ENCODE measurements at places on chromosomes 6 and 20. TPM values are rescaled to one million over a fixed set of nuclear protein-coding genes. Genes with fewer than 3 reads are reported as not detected.
A peak's percentile ranks its signal among the peaks of the same experiment; 100 is the strongest.

DNA sequence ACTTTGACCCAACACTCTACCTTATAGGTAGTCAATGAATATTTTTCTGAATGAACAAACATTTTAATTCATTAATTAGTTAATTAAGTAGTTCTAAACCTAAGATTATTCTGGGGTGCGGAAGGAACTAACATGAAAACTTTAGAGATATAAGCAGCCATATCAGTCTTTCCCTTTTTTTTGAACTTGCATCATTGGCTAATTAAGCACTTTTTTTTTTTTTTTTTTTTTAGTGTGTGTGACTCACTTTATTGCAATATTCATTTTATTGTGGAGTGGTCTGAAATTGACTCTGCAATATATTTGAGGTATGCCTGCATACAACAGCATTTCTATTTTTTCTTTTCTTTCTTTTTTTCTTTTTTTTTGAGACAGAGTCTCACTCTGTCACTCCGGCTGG is 21.8 kb upstream of the AMD1 start:
- DNase-seq = no peak

- DNase-seq = no peak
Measured at GRCh38 chr6:122222761-122223160, 176.7 kb upstream of the HSF2 start.

DNA sequence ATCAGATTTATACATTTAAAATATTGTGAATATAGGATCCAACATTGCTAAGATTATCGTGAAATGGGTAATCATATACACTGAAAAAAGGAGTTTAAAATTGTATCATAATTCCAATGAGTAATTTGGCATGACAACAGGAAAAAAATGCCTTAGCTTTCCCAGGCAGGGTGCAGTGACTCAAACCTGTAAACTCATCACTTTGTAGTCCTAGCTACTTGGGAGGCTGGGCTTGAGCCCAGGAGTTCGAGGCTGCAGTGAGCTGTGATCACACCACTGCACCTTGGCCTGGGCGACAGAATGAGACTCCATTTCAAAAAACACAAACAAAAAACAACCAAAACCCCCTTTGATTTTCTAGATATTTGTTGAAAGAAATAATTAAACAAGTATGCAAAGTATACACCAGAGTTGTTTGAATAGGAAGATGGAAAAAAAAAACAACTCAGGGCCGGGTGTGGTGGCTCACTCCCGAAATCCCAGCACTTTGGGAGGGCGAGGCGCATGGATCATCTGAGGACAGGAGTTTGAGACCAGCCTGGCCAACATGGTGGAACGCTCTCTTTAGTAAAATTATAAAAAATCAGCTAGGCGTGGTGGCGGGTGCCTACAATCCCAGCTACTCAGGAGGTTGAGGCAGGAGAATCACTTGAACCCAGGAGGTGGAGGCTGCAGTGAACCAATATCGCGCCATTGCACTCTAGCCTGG is 98.7 kb downstream of the TRERF1 start:
- DNase-seq = no peak

The SH3BGRL2 gene
- total RNA-seq = 0.63 TPM

The DSN1 gene
- 35.9 TPM for total RNA-seq

- no peak for DNase-seq
Measured at GRCh38 chr6:166336847-166337246, 5.5 kb downstream of the SFT2D1 start.

DNA sequence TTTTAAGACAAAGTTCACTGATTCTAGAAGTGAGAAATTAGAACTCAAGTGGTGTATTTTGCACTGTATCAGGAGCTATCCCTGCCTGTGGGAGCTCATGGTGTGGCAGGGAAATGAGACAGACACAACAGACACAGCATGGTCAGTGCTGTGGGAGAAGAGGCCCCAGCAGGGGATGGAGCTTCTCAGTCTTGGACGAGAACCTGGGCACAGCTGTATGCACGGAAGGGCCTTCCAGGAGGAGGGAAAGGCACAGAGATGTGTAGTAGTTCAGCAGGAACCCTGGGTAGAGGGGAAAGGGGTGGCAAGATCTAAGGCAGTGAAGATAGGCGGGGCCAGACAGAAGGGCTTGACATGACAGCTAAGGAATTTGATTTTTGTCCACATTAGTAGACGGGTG is 48.8 kb upstream of the KIF25 start:
- no peak for DNase-seq

DNA sequence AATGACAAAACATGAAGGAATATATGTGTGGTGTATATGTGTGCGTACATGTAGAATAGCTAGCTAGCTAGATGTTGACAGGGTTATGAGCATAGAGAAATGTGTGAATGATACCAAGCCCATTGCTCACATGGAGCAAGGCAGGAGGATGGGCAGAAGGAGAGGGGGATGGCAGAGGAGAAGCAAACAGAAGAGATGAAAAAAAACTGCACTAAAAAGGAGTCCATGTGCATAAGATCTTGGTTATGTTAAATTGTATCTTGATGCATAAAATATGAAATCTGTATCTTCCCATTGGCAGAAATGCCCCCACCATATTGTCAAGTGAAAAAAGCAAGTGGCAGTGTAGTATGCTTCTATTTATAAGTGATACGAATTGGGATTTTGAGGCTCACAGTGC is 125.1 kb downstream of the PRND start:
- DNase-seq = no peak

DNA sequence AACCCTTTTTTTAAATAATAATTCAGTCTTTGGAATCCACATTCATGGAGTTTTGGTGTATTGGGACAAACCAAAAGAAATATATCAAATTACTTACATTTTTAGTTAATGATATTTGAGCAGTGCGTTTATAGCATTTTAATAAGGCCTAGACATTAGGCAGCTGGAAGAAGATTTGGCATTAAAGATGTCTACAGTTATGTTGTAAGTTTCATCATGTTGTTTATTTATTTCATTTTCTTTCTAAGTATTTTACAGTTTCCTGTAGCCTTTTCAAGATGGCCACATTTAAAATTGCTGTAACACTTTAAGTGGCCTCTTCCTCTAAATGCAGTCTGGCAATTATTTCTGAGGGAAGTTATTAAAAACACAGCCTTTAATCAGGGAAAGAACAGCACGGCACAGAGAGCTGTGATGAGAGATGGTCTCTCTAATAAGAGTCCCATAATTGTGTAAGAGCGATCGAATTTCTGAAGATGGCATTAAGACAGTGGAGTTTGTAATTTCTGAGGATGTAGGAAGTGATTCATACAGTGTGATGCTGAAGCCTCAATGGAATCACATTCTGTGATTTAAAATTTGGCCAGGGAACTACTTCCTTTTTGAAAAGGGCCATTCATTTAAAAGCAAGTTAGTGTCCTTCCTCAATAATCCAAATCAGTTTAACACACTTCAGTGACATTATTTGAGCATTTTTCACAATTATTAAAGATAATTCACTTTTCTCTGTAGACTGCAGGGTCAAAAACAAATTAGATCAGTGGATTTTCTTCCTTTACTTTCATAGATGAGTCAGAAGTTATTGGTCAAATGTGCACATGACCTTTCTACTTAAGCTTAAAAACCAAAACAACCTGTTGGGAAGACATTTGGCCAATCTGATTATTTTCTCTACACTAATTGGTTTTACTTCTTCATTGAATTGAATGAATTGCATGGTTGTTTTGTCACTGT is 52.4 kb upstream of the EDN3 start:
- no peak for DNase-seq

GRCh38 chr6:16729183-16729691 is 32.0 kb downstream of the ATXN1 start:
- DNase-seq = no peak

The KCNQ2 gene
- 0.65 TPM for total RNA-seq

DNA sequence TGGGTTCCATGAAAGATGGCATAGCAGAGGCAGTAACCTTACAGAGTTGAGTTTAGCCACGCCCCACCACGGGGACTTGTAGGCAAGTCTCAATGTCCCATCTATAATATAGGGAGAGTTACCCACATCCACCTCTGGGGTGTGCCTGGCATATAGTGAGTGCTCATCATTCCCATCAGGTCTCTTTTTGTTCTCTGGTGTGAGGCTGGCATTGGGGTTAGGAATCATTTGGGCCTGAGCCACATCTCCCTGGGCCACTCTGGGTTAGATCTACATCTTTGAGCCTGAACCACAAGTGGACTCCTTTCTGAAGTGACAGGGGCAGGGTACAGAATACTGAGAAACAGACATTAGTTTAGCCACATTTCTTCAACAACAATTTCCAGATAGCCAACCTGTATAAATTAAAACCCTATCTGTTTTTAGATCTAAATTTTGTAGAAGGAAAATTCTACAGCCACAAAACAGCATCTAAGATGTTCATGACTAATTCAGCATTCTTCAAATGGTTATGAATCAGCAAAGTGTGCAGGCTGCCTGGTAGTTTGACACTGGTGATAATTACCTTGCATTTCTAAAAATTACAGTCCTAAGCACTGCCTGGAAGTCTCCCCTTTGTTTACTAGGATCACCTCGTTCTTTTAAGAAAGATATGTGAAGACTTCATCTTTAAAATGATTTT is 20.1 kb downstream of the RNF24 start:
- DNase-seq = peak; percentile 27

DNA sequence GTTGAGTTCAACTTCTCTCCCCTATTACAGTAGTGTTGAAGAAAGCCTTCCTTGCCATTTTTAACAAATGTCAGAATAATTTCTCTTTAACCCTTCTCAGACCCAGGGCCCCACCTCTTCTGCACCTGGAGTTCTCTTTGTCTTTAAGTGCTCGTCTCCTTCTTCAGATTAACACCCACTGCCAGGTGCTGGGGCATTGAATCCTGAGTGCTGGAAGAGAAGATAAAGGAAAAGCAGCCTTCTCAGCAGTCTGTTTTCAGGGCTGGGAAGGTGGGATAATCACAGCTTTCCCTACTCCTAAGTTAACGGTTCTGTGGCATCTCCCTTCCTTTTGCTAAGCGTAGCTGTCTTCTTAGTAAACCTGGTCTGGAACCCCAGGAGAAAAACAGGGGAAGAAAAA is 114.6 kb upstream of the TAB2 start:
- no peak for DNase-seq

DNA sequence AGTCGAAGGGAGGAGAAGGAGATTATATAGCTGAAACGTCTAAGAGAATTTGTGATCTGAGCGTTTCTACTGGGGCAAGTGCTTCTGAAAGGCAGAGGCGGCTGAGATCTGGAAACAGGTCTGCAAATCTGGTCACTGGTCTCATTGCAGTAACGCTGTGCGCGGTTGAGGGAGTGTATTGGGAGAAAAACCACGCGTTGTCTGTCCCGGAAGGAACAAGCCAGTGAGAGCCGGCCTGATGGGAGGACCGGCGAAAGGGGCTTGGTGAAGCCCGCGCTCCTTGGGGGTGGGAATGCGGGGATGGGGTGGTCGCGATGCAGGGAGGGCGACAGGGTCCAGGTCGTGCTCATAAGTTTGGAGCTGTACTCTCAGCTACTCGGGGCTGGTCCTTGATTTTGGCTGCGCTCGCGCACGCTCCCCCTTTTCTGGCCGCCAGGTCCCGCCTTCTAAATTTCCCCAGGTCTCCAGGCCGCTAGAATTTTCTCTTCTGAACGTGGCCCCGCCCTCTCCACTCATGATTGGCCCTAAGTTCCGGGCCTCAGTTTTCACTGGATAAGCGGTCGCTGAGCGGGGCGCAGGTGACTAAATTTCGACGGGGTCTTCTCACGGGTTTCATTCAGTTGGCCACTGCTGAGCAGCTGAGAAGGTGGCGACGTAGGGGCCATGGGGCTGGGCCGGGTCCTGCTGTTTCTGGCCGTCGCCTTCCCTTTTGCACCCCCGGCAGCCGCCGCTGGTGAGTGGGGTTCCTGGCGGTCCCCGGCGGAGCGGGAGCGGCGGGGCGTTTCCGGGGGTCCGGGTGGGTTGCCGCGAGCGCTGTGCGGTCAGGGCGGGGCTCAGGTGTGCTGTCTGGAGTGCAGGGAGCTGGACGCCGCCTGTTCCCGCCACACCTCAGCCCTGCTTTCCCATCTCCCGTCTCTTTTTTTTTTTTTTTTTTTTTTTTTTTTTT is at the start of gene MICB:
Gene MICB (plus strand): TSS at position 615 of the 946 bp plus-strand sequence. CDS start 49 bp downstream, at position 664.
- peak; percentile 90 for DNase-seq

The EYA4 gene
- total RNA-seq = not detected

The NEURL2 gene
- total RNA-seq = 3.2 TPM

DNA sequence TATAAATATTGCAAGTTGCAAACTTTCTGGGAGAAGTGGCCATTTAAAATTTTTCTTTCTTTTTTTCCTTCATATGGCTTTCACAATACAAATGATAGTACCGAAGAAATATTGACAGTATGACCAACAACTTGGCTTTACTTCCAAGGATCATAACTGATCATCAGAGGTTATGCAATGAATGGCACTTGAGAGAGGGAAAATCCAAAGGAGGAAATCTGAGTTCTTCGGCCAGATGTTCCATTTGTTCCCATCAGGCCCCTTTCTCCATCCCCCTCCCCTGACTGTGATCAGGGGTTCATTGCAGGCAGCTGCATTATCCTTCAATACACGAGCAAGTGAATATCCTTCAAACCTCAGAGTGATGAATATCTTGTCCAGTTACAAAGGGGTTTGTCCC is 130.0 kb upstream of the UST start:
- DNase-seq = no peak

GRCh38 chr6:3797231-3798054 is 45.9 kb upstream of the PXDC1 start:
- DNase-seq = no peak

GRCh38 chr20:59749301-59749700 is 145.0 kb downstream of the PHACTR3 start:
- no peak for DNase-seq

DNA sequence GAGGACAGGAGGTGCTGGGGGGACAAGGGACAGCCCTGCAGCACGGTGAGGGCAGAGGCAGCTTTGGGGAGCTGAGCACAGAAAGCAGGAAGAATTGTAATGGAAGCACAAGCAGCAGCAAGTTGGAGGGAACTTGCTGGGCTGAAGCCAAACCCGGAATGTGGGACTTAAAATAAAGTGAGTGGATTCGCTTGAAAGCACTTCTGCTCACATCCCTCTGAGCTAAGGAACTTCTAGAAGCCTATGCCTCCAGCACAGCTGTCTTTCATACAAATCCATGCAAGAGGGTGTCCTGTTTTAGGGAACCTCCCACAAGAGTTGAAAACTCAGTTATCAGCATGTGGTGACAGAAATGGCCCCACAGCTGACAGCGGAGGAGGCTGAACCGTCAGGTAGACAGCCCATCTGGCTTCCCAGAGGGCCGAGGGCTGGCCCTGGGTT is 71.4 kb upstream of the MLN start:
- no peak for DNase-seq

The RSPH4A gene
- total RNA-seq = 0.17 TPM

- no peak for DNase-seq
Measured at GRCh38 chr6:149078211-149078782, 239.2 kb upstream of the TAB2 start.

- no peak for DNase-seq
Measured at GRCh38 chr20:37330316-37330715, 15.6 kb upstream of the SRC start.

GRCh38 chr6:122412001-122412400 is 12.5 kb downstream of the HSF2 start:
- DNase-seq = no peak

The FAM50B gene
- total RNA-seq = 8.2 TPM
